Naive thymus-derived CD8-positive, alpha-beta T cell (primary cell): ENCODE measurements at places on chromosomes 1 and 21. TPM values are rescaled to one million over a fixed set of nuclear protein-coding genes. Genes with fewer than 3 reads are reported as not detected.

The ZBTB48 gene
- 64.5 TPM for total RNA-seq

The SLX9 gene
- total RNA-seq = 23.5 TPM

The RIMKLA gene
- 0.05 TPM for total RNA-seq

The LMX1A gene
- total RNA-seq = not detected

The SERPINC1 gene
- not detected for total RNA-seq

The OR2L5 gene
- total RNA-seq = 0.23 TPM

The VWA1 gene
- not detected for total RNA-seq
